A549 treated with Hydrocortisone at 1 μM for 4 hours (cell line): ENCODE measurements at places on chromosomes 2 and 18. TPM values are rescaled to one million over a fixed set of nuclear protein-coding genes. Genes with fewer than 3 reads are reported as not detected.

The NCKAP5 gene
- 0.71 to 1.3 TPM (median 0.97 TPM) in 5 replicates for total RNA-seq

The UGT1A5 gene
- total RNA-seq, result 0.08 to 0.13 TPM in 2 of 5 replicates, not detected in the others

The CD226 gene
- total RNA-seq, result 0.11 to 0.16 TPM (median 0.14 TPM) in 5 replicates

The SLC35F5 gene
- 39.1 to 50.2 TPM (median 48.5 TPM) in 5 replicates for total RNA-seq

The SPDYA gene
- total RNA-seq, result 0.16 to 0.21 TPM (median 0.20 TPM) in 5 replicates

The FAM237A gene
- not detected in 5 replicates for total RNA-seq

The UGT1A9 gene
- 3.6 to 6.4 TPM (median 4.2 TPM) in 5 replicates for total RNA-seq

The COL3A1 gene
- 0.09 to 0.21 TPM (median 0.20 TPM) in 5 replicates for total RNA-seq

The RNF125 gene
- total RNA-seq, result 0.21 to 0.32 TPM (median 0.23 TPM) in 5 replicates

The CRACDL gene
- total RNA-seq, result 3.9 to 4.3 TPM (median 4.0 TPM) in 5 replicates

The KCNG2 gene
- total RNA-seq, result 0.07 TPM in 1 of 5 replicates, not detected in the others

The SPC25 gene
- 17.2 to 22.0 TPM (median 18.9 TPM) in 5 replicates for total RNA-seq

The SPRED2 gene
- 33.3 to 36.9 TPM (median 34.0 TPM) in 5 replicates for total RNA-seq

The KRCC1 gene
- 9.2 to 15.0 TPM (median 11.9 TPM) in 5 replicates for total RNA-seq
